GM12864 (cell line): ENCODE measurements at places on chromosomes 12 and 14.
A peak's percentile ranks its signal among the peaks of the same experiment; 100 is the strongest.

GRCh38 chr14:60064491-60065072 is 27.1 kb upstream of the PCNX4 start:
- peak; percentile 2 for DNase-seq

DNA sequence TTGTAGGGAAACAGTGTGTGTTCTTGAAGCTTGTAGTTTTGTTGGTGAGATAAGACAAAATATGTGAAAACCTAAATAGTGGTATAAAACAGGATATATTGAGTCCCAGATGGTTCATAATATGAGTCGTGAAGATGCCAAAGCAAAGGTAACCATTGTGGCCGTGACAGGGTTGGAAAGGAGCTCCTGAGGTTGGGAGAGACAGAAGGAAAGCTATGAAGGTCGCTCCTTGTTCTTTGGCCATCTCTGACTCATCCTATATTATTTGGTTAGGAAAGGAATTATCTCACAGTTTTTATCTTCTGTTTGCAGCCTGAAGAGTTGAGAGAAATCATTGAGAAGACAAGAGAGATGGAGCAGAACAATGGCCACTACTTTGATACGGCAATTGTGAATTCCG is 27.1 kb downstream of the ATP6V1D start:
- no peak for DNase-seq

- DNase-seq = no peak
Measured at GRCh38 chr14:24368562-24369252, 723 bp downstream of the NFATC4 start.

GRCh38 chr14:81402123-81402495 is 2.0 kb upstream of the STON2 start:
- no peak for DNase-seq

- DNase-seq = no peak
Measured at GRCh38 chr12:27524839-27525753, 1.1 kb downstream of the PPFIBP1 start.

DNA sequence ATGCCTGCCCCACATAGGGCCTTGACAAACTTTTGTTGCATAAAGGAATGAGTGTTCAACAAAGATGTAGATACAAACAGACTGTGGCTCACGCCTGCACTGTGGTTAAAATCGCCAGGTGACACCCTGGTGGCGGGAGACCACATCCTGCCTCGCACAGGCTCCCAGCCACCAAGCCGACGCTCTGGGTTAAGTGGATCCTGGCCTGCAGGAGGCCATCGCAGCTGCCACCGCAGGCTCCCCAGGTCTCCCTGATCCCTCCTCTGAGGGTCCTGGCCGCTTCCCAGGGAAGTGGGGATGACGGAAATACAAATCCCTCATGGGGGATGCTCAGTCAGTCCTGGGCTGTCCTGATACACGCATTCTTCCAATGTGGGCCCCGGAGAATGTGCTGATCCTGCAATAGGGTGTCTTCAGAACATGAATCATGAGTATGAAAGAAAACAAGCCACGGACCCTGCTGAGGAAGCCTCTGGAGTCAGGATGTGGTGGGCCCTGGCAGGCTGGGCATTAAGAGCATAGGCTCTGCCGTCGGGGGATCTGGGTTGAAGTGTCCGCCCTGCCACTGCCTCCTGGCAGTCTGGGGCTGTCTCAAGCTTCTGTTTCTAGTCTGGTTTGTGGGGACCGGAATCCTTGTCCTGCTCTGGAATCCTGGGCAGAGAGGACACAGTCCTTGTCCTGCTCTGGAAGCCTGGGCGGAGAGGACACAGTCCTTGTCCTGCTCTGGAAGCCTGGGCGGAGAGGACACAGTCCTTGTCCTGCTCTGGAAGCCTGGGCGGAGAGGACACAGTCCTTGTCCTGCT is 53.5 kb upstream of the BEGAIN start:
- peak; percentile 13 for DNase-seq

DNA sequence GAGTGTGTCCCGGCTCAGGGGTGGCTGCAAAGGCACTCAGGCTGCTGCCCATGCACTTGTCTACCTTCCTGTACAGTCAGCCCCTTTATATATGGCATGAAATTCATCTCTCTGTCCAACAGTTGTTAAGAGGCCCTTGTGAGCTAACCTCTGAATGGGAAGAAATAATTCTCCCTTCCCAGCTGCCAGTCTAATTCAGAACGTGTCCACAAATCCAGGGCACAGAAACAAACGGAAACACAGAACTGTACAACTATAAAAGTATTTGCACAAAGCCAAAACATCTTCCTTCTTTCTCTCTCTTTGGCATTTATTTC is 849 bp downstream of the KRT5 start:
- DNase-seq = no peak

- DNase-seq = no peak
Measured at GRCh38 chr14:23539248-23540140, 12.1 kb downstream of the ZFHX2 start.

- peak; percentile 26 for DNase-seq
Measured at GRCh38 chr12:68317047-68317667, 15.0 kb downstream of the MDM1 start.

DNA sequence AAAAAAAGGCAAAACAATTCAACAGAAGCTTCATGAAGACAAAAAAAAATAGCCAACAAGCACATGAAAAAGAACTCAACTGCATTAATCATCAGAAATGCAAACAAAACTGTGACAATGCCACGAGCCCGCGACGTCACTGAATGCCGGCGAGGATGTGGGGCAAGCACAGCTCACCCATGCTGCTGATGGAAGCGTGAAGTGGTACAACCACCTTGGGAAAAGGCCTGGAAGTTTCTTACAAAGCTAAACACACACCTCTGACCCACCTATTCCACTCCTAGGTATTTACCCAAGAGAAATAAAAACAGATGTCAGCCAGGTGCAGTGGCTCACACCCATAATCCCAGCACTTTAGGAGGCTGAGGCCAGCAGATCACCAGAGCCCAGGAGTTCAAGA is 10.5 kb downstream of the BTBD6 start:
- no peak for DNase-seq

- no peak for DNase-seq
Measured at GRCh38 chr14:72665259-72665658, 228.6 kb downstream of the DPF3 start.

GRCh38 chr14:69705706-69706105 is 61.2 kb upstream of the SRSF5 start:
- no peak for DNase-seq

DNA sequence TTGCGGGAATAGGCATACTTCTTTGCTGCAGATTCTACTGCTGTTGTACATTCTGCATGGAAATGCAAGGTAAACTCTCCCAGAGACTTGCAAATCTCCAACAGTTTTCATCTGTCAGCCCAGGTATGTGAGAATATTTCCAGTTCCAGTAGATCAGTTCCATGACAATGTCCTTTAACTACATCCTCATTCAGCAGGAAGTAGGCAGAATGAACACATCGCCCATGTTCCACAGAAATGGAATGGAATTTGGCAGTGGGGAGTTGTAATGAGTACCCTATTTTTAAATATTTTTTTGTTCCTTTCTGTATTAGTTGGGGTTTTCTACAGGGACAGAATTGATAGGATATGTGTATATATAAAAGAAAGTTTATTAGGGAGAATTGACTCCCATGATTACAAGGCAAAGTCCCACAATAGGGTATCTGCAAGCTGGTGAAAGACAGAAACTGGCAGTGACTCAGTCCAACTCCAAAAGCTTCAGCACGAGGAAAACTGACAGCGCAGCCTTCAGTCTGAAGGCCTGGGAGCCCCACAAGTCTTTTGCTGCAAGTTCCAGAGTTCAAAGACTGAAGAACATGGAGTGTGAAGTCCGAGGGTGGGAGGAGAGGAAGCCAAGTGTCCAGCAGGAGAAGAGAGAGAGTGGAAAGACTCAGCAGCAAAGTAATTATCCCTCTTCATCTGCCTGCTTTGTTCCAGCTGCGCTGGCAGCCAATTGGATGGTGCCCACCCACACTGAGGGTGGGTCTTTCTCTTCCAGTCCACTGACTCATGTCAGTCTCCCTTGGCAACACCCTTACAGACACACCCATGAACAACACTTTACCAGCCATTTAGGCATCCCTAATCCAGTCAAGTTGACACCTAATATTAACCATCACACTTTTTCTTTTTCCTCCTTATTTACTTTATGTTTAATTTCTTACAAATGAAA is 110.4 kb upstream of the SCAF11 start:
- DNase-seq = no peak

DNA sequence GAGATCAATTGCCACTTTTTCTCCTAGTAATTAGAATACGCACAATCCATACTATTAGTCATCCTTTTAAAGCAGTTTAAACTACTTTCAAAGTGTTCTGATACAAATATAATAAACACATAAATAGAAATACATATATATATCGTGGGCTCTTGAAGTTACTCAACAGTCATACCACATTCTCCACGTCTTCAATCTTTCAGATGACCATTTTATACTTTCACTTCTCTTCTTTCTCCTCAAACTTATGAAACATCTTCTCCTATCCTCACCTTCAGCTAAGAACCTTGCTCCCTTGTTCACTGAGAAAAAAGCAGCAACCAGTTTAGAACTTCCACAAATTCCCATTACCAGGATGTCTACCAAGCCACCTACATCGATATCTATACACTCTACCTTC is 19.2 kb downstream of the CEP290 start:
- DNase-seq = no peak

GRCh38 chr12:80044694-80045046 is 54.7 kb upstream of the OTOGL start:
- no peak for DNase-seq

DNA sequence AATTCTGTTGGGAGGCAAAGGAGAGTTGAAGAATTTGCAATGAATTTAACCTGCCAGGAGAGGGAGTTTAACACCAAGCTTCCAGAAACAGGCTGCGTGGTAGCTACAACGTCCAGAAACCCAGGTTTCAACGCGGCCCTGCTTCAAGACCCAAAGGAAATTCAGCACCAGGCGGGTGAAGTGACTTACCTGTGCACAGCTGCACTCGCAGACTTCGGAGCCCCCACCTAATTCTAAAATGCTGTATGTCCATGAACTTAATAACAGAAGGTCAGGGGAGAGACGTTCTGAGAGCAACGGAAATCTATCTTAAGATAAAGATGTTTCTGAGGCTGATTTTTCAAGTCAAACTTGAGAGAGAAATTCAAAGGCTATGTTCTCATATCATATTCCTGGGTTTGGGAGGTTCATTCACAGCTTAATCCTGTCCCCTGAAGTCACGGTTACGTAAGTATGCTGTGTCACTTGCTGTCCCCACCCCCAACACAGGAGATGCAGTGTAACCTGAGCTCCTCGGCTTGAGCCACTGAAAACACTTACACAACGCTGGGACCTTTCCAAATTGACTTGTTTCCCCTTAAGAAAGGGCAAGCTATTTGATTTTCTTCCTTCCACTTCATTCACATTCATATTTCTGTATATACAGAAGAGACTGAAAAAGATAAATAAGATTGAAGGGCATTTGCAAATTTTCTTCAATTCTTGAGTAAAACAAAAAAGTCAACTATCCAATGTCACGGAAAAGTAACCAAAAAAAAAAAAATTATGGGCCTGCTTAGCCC is 22.7 kb downstream of the CLIP1 start:
- DNase-seq = peak; percentile 75

- no peak for DNase-seq
Measured at GRCh38 chr12:103431387-103431786, 64.4 kb downstream of the C12orf42 start.

DNA sequence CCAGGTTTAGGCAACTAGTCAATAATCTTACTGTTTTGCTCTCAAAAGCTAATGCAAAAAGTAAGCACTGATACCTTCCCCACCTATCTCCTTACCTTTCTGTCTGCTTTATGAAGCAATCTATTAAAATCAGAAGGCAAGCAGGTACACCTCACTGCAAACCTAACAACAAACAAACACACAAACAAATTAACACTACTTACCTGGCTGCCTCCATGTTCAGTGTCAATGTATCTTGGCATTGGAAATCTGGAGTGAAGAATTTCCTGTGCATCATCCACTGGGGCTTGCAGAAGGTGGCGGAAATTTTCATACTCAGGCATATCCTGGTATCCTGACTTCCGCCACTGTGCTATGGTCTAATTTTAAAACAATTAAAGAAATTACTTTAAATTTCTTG is 62.5 kb downstream of the SEC23A start:
- no peak for DNase-seq

DNA sequence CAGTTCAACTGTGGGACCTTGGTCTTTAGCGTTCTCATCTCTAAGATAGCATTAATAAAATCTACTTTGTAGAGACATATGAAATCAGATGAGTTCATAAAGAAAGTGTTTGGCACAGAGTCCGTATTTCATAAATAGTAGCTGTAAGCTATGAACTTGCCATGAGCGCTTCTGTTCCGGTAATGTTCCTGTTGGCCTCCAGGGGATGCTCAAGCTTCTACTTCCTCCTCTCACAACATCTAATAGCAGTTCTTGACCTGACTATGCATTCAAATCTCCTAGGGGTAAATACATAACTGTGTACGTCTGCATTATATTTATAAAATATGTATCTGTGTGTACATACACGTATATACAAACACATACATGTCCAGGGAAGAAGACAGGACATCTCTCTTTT is 288.2 kb upstream of the TMPO start:
- DNase-seq = no peak

DNA sequence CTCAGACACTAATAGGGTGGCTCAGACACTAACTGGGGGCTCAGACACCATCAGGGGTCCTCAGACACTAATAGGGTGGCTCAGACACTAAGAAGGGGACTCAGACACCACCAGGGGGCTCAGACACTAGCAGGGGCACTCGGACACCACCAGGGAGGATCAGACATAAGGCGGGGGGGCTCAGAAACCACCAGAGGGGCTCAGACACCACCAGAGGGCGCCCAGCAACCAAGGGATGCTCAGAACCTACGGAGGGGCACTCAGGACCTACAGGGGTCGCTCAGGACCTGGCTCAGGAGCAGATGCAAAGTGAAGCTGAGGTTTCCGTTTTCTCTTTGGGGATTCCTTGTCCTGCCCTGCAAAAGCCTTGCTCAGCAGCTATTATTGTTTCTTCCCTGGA is 448.5 kb downstream of the TMEM121 start:
- DNase-seq = no peak

DNA sequence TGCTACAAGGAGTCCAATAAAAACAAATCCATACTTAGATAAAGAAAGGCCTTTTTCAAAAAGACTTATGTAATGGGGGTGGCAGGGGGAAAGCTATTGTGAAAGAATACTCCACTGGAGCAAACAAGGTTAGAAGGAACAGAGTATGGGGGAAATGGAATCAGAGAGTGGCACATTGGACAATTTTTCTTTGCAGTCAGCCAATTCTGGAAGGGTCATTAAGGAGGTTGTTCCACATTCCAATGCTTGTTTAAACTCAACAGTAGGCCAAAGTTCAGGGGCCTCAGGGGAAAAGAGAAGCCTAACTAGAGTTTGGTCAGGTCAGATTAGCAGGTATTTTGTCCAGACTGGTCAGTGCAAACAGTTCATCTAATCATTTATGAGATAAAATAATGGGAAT is 105.2 kb upstream of the RESF1 start:
- no peak for DNase-seq

DNA sequence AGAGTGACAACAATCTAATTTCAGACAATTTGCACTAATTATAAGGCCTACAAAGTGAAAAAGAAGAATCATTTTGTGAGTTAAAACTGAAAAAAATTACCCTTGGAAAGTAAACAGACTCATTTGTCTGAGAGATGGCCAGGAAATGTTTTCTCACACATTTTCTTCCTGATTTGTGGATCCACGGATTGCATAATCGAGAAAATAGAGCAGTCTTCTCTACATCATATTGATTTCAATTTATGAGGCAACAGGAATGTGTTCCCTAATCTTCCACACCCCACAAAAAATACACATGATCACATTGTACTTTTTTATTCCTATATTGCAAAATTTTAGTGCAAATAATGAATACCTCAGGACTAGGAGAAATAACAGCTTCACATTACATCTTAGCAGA is 160.8 kb downstream of the CCER1 start:
- no peak for DNase-seq
